ENCODE measurements at places on chromosomes 3 and 15. TPM values are rescaled to one million over a fixed set of nuclear protein-coding genes. Genes with fewer than 3 reads are reported as not detected.

DNA sequence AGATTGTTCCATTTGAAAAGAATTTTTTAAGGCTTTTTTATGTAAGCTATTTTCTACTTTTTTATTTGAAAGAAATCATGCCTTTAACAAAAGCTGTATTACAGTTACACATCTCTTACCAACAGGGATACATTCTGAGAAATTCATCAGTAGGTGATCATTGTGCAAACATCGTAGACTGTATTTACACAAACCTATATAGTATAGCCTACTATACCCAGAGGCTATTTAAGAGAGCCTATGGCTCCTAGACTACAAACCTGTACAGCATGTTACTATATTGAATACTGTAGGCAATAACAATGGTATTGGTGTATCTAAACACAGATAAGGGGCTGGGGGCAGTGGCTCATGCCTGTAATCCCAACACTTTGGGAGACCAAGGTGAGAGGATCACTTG lies 43.1 kb downstream of the PEAK1 start:
- DNase-seq: no peak

Gene FAM107A
- total RNA-seq: 0.54 TPM

DNA sequence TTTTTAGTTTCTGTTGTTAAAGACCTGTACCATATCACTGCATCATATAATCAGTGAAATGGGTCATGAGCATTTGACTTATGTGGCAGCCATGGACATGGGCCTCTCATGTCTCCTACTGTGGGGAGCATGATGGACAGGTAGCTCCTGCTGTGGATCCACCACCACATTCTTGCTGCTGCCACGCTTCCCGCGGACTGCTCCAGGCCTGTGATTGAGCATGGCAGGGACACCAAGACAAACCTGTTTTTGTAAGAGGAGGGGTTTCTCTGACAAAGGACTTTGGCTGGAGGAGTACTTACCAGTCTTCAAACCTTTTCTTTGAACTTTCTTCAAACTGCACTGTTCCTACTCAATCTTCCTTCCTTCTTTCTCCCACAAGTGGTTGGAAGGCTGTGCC lies 17.9 kb upstream of the P2RY14 start:
- no peak for DNase-seq

Gene SPSB4
- total RNA-seq: not detected

GRCh38 chr3:107347751-107348150 lies 29.5 kb upstream of the CCDC54 start:
- DNase-seq: no peak

GRCh38 chr3:56368846-56369245 lies 99.4 kb downstream of the ERC2 start:
- DNase-seq: no peak

DNA sequence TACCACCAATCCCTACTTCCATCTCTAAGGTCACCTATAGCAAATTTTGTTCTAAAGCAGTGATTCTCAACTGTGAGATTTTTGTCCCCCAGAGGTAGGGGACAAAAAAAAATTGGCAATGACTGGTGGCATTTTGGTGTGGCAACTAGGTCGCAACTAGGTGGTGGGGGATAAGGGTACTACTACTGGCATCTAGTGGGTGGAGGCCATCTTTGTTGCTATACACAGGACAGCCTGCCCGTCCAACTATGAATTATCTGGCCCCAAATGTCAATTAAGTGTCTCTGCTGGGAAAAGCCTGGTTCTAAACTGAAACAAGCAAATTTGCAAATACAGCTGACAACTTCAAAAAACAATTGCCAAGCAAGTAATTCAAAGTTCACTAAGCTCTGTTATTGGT lies 1.4 kb downstream of the MTMR10 start:
- DNase-seq: no peak

DNA sequence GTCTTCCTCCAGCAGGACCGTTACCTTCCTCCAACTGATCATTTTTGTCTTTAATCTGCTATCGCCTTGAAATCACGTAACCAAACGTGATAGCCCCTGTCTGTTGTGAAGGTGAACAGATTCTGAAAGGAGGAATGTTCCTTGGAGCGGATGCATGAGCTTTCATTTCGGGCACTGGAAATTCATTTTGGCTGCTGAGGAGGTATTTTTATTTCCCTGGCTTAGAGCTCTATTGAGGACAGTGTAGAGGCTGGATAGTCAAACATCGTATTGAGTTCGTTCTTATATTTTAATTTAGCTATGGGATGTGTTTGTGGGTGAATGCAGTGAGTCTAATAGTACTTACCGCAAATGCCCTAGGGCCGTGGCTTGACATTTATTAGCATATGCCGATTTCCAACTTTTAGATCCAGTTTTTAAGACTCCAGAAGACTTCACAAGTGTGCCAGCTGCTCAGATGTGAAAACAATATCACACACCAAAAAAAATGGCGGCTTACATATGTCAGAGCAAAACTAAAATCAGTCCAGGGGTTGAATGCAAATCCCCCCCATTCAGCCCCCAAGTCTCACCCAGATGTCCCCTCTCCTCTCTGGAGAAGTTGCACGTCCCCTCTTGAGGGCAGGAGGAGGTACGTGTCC lies 22.1 kb downstream of the CPN2 start:
- no peak for DNase-seq

DNA sequence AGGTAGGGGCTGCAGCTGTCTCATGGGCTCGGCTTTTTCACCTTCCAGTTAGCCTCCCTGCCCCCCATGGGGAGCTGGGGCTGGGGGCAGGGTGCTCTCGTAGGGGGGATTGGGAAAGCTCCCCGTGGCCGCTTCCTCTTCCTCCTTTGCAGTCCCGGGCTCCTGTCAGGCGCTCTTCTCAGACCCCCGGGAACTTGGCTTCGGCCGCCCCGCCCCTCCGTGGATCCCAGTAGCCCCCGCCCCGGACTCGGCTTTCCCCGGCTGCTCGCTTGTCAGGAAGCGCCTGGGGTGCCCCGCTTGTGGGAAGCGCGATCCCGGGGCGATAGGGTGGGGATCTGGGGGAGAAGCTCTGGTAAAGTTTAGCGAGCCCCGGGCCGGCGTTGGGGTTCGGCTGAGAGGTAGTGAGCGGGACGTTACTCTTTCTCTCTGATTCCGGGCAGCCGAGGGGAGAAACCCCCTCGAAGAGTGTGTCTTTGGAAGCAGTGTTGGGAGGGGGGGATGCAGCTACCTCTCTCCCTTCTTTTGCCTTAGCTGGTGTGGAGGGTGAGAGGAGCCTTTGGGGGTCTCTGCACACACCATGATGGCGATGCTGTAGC lies 611 bp downstream of the PIAS1 start:
- no peak for DNase-seq

Gene ATRIP
- 14.5 TPM for total RNA-seq

- no peak for DNase-seq
Measured at GRCh38 chr15:67862750-67863441, 23.1 kb upstream of the RNU6-1 start.

- DNase-seq: no peak
Measured at GRCh38 chr15:30992249-30992864, 929 bp upstream of the MTMR10 start.

DNA sequence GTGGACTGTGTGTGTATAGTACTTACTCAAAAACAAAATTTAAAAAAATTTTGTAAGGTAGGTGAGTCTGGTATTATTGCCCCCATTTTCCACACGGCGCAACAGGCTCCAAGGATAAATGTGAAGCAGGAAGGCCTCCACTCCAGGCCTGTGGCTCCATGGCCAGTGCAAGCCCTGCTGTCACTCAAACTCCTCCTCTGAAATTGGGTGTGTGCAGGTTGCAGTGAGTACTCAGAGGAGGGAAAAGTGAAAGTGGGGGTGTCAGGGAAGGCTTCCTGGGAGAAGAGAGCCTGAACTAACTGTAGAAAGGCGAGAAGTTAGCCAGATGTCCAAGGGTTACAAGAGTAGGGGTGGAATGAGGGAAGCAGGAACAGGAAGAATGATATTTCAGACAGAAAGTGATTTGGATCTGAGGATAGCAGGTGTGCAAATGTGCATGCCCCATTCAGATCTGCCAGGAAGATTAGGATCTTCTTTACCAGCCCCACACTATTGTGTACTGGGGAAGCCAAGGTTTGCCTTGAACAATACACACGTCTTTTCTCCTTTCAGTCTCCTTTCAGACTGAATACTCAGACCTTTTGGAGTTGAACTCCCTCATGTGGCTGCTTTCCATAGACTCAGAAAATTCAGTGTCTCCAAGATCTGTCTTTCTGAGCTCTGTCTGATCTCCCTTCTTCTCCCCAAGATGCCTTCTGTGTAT lies 48.7 kb upstream of the RYK start:
- peak; percentile 74 for DNase-seq

Gene FOXL2
- total RNA-seq: not detected

Gene MST1
- total RNA-seq: 2.9 TPM

GRCh38 chr15:81484086-81484955 lies 110.3 kb upstream of the TMC3 start:
- no peak for DNase-seq

Gene HES1
- 0.81 TPM for total RNA-seq

DNA sequence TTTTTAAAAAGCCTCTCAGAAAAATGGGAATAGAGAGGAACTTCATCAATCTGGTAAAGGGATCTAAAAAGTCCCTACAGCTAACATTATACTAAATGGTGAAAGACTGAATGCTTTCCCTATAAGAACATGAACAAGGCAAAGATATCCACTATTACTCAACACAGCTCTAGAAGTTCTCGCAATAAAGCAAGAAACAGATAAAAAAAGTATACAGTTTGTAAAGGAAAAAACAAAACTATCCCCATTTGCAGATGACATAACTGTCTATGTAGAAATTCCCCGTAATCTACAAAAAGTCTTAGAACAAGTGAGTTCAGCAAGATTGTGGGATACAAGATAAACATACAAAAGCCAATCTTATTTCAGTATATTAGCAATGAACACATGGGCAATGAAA lies 15.4 kb downstream of the EDC3 start:
- DNase-seq: no peak

Gene CPNE9
- total RNA-seq: not detected

DNA sequence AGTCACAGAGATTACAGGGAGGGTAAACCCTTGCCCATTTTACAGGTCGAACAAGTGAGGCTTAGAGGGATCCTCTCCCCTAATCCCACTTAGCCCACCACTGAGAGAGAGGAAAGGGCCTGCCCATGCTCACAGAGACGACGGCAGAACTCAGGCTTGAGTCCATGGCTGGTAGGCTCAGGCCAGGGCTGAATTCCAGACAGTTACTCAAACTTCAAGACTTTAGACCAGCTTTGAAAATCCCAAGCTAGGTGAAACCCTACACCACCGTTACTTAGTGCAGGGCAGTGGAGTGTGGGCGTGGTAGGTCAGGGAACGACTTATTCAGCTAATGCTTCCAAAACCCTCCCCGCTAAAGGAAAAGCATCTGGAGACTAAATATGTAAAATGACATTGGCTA lies 16.4 kb downstream of the GRIP2 start:
- peak; percentile 9 for DNase-seq

DNA sequence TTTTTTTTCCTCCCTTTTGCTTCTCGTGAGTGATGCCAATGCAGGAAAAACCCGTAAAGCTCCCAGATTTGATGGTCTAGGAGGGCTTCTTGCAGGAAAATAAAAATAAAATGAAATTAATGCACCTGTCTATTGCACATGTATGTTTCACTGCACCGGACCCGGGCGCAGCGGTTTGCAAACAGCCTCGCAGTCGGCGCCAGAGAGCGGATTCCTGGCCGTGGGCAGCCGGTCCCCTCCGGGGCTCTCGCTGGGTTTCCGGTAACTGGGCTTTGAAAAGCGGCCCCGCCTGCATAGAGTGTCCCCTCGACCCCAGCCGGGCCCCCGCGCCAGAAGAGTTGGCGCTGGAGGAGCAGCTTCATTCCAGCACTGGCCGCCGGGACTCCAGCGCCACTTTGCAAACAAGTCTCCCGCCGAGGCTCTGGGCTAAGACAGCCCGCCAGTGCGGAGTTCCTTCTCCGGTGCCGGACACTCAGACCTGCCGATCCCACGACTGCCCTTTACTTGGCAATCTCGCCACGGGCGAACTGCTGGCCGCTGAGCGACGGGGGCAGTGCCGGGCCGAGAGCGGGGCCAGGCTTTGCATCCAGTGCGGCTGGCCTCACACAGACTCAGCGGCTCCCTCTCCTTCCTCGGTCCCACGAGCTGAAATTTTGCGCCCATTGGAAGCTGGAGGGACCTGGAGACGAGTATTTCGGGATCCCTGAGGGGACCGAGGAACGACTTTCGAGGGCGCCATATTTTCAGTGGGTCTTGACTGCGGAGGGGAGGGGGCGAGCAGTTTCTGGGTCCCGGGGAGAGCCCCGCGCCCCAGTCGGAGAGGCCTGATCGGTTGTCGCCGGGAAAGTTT lies 225.9 kb upstream of the C2CD4B start:
- peak; percentile 42 for DNase-seq

DNA sequence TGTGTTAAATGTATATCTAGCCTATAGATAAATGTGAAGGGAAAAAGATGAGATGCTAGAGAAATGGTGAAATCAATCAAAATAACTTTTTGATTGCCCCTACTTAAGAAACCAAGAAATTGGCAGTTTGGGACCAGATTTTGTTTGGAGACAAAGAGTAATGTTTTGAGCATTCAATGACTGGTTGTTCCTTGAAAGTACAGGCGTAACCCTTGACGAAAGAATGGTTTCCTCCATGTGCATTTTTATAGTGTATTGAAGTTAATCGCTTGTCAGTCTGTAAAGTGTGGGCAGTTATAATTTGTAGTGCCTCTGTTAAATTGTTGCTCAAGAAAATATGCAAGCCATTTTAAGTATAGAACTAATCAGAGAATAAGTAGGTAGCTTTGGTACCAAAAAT lies 1.2 kb downstream of the KIF23 start:
- DNase-seq: peak; percentile 34

Gene MESD
- 18.9 TPM for total RNA-seq

Gene ZNF860
- total RNA-seq: 1.2 TPM

DNA sequence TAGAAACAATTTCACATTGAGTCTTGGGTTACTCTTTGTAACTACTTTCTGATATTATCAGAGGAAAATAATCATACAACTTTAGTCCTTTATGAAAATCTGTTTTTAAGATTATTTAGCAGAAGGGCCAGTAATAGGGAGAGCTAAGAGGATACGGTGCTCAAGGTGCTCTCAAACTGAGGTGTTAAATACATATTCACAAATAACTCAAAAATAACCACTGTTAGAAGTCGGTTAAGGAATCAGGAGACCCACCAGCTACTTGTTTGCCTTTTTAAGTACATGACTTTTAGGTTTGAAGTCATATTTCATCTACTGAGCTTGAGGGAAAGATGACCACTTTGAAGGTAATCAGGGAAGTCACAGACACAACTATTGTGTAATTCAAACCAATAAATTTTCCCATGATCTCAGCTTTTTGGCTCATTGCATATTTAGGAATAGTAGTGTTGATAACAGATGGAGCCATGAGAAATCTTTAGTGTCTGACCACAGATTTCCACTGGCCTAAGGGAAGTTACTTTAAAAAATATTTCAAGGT lies 1.4 kb upstream of the RSRC1 start:
- no peak for DNase-seq

DNA sequence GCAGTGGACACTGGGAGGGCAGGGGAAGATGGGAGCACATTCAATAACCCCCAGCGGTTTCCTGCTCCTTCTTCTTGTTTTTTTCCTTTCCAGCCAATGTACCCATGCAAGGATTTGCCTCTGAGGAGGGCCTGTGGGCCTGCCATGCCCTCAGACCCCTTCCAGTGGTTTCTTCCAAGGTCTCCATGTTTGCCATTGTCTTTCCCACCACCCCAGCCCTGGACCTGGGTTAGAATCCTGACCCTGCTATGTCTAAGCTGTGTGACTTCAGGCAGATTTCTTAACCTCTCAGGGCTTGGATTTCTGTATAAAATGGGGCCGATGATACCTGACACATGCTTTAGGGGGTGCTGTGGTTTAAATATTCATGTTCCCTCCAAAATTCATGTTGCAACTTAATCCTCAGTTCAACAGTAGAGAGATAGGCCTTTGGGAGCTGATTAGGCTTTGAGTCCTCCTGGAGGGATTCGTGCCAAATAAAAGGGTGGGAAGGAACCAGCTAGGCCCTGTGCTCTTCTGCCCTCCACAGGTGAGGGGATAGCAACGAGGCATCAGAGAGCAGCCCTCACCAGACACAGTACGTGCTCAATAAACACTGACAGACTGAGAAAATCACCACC lies 46.3 kb upstream of the FLNB start:
- DNase-seq: peak; percentile 76

Measured in fibroblast of the aortic adventitia (primary cell).